ENCODE measurements at places on chromosomes 16 and 17. TPM values are rescaled to one million over a fixed set of nuclear protein-coding genes. Genes with fewer than 3 reads are reported as not detected.

The TOM1L1 gene
- total RNA-seq = 54.8 TPM

The ITGAD gene
- total RNA-seq = not detected

The NXPH3 gene
- total RNA-seq = 0.08 TPM

The AANAT gene
- total RNA-seq = not detected

The KCNJ2 gene
- total RNA-seq = 0.08 TPM

The ERCC4 gene
- 3.6 TPM for total RNA-seq

The CA5A gene
- not detected for total RNA-seq

The MMP28 gene
- 61.6 TPM for total RNA-seq

The MYO15B gene
- 6.9 TPM for total RNA-seq

The ABCA8 gene
- not detected for total RNA-seq

The ADAM11 gene
- 0.08 TPM for total RNA-seq

The TPPP3 gene
- not detected for total RNA-seq

The CIITA gene
- total RNA-seq = not detected

The ENKD1 gene
- 13.4 TPM for total RNA-seq

The CAPNS2 gene
- total RNA-seq = 12.7 TPM

The ARHGAP44 gene
- total RNA-seq = under 0.01 TPM

All from hair follicular keratinocyte (primary cell).